Activated CD4-positive, CD25-positive, alpha-beta regulatory T cell treated with anti-CD3 and anti-CD28 coated beads, Interleukin-2, amount 50 U/mL, for 16 hours (primary cell): ENCODE measurements at places on chromosomes 6 and 20.
A peak's percentile ranks its signal among the peaks of the same experiment; 100 is the strongest.

DNA sequence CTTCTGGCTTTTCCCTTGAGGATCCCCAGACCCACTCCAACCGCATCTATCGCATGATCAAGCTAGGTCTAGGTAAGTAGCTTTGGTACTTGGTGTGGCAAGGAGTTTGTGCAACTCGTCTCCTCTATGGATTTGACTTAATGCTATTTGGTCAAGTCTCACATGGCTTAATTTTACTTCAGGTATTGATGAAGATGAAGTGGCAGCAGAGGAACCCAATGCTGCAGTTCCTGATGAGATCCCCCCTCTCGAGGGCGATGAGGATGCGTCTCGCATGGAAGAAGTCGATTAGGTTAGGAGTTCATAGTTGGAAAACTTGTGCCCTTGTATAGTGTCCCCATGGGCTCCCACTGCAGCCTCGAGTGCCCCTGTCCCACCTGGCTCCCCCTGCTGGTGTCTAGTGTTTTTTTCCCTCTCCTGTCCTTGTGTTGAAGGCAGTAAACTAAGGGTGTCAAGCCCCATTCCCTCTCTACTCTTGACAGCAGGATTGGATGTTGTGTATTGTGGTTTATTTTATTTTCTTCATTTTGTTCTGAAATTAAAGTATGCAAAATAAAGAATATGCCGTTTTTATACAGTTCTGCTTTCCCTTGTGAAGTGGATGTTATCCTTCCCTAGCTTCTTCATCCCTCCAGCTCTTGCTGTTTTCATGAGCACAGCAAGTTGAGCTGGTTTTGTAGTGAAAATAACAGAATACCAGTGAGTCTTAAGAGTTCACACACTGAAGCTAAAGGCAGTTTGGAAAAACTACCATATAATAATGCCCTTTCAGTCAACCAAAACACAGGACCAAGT lies 3.8 kb downstream of the SLC35B2 start:
- DNase-seq, result peak; percentile 46

GRCh38 chr20:47198254-47198671 lies 158.2 kb downstream of the ZMYND8 start:
- DNase-seq, result no peak

DNA sequence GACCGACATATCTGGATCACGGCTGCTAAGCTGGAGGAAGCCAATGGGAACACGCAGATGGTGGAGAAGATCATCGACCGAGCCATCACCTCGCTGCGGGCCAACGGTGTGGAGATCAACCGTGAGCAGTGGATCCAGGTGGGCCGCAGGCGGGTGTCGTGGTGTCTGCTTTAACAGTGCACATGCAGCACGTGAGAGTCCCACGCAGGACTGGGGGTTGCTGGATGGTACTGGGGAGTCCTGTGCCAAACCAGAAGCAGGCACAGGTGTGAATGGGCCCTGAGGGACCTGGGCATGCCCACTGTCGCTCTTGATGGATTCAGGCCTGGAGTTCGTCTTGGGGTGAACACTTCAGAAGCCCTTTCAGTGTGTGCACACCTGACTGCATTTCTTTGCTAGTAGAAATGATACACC lies 24.6 kb upstream of the C20orf204 start:
- no peak for DNase-seq

DNA sequence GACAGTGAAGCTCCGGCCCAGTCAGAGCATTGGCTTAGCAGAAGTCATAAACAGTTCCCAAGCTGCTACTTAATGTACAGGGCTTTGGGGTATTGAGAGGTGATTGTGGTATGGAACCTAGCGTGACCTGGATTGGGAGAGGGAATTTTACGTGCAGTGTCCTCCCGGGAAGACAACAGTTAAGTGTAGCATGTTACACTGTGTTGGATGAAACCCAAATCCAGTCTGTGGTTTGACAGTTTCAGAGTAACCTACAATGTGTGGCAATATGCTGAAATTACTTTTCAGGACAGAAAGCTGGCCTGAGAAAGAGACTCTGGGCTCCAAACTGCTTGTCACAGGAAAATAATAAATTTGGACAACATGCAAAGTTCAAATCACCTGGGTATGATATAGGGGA lies 28.1 kb upstream of the RALGAPA2 start:
- no peak for DNase-seq

- no peak for DNase-seq
Observed at GRCh38 chr20:18263723-18264122, 24.6 kb upstream of the ZNF133 start.

GRCh38 chr20:41038878-41039404 lies 10.3 kb downstream of the TOP1 start:
- no peak for DNase-seq

- DNase-seq, result no peak
Observed at GRCh38 chr6:149154261-149154821, 163.2 kb upstream of the TAB2 start.

GRCh38 chr20:53513489-53514298 lies 79.9 kb downstream of the ZNF217 start:
- no peak for DNase-seq

- no peak for DNase-seq
Observed at GRCh38 chr6:43172104-43173007, 1.3 kb downstream of the SRF start.

- no peak for DNase-seq
Observed at GRCh38 chr6:11972806-11973205, 39.3 kb upstream of the HIVEP1 start.
